Hematopoietic multipotent progenitor cell treated with erythropoietin and hydrocortisone succinate and interleukin-3 and kit ligand, for 4 days (in vitro differentiated cells): ENCODE measurements at places on chromosomes 11 and 22.
A peak's percentile ranks its signal among the peaks of the same experiment; 100 is the strongest.

- DNase-seq: peak; percentile 45
These were observed 3.6 kb downstream of the DUSP8 start for GRCh38 chr11:1568441-1568911.

- DNase-seq: no peak
These were observed 255.1 kb downstream of the TTC28 start for GRCh38 chr22:28424427-28425080.

- DNase-seq: no peak
These were observed 10.1 kb upstream of the HTR3B start for GRCh38 chr11:113894421-113894996.

DNA sequence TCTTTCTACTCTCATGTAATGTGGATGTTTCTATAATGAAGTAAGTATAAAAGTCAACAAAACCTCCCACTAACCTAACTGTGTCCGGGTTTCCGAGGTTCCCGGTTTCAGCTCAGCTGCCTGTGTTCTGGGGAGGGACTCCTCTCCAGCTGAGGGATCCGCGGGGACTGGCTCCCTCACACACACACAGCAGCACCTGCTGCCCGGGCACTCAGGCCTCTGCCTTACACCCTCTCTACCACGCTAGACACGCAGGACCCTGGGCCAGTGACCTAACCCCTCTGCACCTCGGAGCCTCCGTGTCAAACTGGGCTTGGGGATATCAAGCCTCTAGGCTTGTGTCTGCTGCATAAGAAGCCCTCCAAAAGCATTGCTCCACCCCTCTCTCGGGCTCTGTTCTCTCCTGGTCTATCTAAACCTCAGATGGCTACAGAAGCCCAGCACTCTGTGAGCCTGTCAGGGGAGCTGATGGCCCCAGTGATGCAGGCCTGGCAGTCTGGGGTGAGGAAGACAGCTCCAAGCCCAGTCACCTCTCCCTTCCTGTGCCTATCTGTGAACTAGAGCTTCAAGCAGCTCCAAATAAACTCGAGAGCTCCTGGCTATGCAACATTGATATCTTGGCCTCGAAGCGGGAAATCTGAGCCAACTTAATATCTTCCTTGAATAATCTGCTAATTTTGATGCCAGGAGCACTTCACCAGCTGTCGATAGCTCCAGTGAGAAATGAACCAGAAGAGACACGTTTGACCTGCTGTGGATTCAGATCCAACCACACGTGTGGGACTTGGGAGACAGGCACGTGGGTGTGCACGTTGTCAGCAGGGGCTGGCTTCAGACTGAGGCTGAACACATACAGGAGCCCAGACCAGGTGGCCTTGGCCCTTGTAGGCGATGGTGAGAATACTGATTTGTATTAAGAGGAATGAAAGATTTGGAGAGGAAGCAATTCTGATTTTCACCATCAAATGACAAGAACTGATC is 232.7 kb upstream of the B3GAT1 start:
- DNase-seq: no peak

DNA sequence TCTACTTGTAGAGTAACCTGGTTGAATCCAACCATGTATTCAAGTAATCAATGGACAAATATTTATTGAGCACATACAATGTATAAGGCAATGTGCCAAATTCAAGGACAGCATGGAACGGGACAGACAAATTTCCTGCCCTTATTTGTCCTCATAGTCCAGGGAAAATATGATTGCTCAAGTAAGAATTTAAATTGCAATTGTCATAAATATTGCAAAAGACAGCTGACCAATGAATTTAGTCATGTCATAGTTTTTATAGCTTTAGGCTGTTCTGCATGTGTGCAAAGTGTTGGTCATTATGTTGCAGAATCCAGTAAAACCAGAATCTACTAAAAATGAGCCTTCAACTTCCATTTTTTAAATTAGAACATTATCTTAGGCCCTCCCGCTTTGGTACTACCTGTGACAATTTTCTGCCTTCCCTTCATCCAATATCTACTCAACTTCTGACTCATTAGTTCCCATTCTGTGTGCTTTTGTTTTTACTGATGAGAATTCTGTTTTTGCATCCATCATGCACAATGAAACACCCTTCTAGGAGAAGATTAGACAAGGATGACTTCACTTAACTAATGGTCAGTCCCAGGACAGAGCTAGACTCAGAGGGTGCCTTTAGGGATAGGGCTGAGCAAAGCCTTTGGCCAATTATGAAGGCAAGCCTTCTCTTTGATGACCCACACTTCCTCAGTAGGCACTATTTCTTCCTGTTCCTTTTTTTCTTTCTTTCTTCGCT is 45.8 kb upstream of the FIBIN start:
- no peak for DNase-seq

GRCh38 chr22:38951734-38952133 is 5.7 kb upstream of the APOBEC3A start:
- DNase-seq: peak; percentile 50

- no peak for DNase-seq
These were observed 1.3 kb downstream of the TCN1 start for GRCh38 chr11:59865031-59865430.

DNA sequence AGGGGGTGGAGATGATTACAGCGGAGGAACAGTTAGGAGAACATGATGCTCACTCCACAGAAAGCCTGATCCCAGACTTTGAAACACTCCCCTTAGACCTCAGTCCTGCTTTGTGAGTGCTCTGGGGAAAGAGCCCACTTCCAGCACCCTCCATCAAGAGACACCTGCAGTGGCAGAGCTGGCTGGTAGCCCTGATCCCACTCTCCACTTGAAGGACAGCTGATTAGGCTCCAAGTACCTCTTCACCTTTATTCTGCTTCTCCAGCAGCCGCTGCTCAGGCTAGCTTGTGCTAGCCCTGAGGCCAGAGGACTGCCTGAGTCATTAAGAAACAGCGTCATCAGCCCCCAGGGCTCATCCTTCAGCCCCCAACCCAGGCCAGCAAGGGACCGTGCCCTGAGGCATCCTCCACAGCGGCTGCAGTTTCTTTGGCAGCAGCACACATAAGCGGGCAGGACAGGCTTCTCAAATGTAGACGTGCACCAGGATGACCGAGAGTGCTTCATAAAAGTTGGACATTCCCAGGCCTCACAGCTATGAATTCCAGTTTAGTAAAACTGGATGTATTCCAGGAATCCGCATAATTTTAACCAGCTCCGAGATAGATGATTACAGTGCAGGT is 146.0 kb upstream of the TBCEL start:
- DNase-seq: no peak

DNA sequence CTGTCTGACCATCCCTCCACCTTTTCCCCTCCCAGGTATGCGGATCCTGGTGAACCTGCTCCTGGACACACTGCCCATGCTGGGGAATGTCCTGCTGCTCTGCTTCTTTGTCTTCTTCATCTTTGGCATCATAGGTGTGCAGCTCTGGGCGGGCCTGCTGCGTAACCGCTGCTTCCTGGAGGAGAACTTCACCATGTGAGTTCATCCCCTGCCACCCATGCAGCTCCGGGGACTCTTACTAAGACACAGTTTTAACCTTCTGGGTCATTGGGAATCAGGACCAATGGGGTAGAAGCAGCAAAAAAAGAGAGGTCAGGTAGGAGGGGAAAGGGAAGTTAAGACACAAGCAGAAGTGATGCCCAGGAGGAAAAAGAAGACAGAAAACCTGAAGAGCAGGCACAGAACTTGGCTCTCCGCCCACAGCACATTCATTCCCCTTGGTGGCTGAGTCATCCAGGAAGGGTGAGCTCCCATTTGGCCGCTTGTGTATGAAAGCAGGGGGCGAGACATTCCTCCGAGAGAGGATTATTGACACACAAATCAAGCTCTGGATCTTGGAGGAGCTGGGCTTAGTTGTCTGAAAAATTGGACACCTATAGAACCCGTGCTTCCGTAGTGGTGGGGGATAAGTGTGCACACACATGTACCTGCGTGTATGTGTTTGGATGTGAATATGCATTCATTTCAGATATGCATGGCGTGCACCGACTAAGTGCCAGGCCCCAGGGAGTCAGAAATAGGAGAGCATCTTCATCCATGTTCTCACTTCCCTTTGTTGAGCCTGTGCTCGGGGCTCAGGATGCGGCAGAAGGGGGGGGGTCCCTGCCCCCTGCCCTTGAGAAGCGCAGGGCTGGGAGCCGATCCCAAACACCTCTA is 64.2 kb downstream of the CACNA1I start:
- DNase-seq: peak; percentile 84

GRCh38 chr11:76621868-76622267 is 48.7 kb downstream of the LRRC32 start:
- DNase-seq: no peak

GRCh38 chr11:32671051-32671450 is 87.4 kb downstream of the EIF3M start:
- DNase-seq: no peak

- no peak for DNase-seq
These were observed 3.3 kb downstream of the RGL4 start for GRCh38 chr22:23693979-23694680.

DNA sequence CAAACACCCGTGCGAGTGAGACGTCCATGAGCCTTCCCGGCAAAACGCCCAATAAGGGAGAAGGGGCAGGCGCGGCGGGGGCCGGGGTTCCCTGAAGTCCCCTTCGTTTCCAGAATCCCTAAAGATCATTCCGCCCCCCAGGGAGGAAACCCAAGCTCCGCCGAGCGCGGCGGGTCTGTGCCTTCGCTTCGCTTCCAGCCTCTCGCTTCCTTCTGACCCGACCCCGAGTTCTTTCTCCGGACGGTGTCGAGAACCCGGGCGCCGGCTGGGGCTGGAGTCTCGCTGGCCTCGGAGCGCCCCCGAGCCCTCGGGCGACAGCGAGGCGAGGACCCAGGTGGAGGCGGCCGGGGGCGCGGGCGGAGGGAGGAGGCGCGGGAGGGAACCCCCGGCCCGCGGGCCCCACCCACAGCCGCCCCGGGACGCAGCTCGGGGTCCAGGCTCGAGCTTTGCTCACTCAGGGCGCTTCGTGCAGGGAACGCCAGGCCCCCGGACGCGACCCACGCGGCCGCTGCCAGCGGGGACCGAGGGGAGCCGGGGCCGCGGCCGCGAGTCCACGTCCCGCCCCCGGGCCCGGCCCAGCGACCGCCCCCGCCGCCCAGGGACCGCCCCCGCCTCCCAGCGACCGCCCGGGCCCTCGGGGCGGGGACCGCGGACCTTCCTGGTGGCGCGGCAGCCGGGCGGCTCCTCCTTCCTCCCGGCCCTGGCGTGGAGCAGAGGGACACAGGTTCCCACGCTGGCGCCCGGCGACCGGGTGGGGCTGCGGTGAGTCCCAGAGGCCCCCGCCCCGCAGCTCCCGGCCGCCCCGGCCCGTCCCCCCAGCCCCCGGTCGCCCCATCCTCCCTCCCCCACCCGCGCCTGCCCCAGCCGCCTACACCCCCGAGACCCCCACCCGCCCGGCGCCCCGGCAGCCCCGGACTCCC is at the start of gene PGGHG:
PGGHG (plus strand) TSS at position 649 of the 920 bp plus-strand sequence. CDS start 691 bp downstream, outside the sequence.
- DNase-seq: peak; percentile 74

- no peak for DNase-seq
These were observed 11.9 kb downstream of the LARGE1 start for GRCh38 chr22:33908171-33909074.

- DNase-seq: no peak
These were observed 12.2 kb downstream of the CBL start for GRCh38 chr11:119218141-119218878.

DNA sequence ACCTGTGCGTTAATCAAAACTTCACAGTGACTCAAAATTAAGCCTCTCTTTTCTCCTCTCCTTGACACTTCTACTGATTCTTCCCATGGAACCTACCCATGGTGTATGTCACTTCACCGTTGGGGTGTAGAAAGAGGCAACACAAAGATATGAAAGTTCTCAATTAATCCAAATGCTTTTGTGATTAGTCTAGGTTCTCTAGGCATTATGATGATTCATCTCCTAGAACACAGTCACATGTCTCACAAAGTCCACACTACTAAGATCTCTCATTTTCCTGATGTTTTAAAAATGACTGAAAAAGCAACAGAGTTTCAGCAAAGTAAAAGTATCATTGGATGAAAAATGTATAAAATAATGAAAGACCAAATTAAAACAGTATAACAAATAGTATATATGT is 13.7 kb upstream of the SCGB2A2 start:
- no peak for DNase-seq

- no peak for DNase-seq
These were observed 9.2 kb upstream of the PRRG4 start for GRCh38 chr11:32820497-32820896.

DNA sequence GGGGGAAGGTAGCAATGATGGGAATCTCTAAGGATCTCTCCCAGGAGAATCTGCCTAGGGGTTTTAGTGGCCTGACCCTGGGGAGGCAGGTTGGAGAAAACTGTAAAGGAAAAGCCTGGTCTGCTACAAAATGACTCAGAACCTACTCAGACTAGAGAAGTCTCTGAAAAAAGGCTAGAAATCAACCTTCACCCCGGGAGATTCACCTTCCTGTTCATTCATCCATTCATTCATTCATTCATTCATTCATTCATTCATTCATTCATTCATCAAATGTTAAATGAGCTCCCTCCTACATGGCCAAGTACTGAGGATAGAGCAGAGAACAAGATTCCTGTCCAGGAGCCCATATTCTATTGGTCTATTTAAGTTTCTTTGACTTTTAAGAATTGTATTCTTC is 8.9 kb upstream of the ANKK1 start:
- no peak for DNase-seq

DNA sequence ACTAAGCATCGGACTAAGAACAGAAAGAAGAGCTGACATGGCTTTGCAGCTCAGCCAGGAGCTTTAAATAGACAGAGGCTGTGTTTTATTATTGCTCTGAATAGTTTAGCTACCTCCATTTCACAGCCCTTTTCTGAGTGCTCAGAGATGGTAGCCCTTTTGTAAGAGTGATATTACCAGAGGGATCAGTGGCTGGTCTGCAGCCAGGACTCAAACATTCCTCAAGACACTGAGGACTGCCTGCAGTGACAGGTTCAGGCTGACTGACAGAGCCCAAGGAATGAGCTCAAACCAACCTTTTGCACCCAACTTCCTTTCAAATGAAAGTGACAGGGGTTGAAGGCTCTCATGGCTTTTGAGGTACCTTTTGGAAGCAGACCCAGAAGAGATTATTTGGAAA is 189.0 kb downstream of the DDX10 start:
- no peak for DNase-seq

DNA sequence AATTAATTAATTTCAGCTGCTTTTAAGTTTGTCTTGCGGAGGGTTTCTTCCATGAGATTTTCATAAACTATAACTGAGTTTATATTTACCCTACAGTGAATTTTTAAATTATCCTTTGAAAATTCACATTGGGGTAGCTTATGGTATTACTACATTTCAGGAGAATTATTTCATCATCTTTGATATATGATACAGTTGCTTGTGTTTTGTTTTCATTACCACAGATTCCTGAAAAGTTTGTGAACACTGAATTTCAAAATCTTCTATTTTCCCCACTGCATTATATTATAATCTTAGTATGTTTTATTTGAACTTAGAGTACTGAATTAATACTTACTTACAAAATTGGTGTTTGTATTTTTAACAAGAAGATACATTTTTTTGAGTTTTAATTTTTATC is 24.4 kb downstream of the METTL15 start:
- DNase-seq: no peak
